ENCODE measurements at places on chromosomes 5 and 9.

- no peak for DNase-seq
These were observed 60.0 kb downstream of the C9orf50 start for GRCh38 chr9:129560881-129561306.

DNA sequence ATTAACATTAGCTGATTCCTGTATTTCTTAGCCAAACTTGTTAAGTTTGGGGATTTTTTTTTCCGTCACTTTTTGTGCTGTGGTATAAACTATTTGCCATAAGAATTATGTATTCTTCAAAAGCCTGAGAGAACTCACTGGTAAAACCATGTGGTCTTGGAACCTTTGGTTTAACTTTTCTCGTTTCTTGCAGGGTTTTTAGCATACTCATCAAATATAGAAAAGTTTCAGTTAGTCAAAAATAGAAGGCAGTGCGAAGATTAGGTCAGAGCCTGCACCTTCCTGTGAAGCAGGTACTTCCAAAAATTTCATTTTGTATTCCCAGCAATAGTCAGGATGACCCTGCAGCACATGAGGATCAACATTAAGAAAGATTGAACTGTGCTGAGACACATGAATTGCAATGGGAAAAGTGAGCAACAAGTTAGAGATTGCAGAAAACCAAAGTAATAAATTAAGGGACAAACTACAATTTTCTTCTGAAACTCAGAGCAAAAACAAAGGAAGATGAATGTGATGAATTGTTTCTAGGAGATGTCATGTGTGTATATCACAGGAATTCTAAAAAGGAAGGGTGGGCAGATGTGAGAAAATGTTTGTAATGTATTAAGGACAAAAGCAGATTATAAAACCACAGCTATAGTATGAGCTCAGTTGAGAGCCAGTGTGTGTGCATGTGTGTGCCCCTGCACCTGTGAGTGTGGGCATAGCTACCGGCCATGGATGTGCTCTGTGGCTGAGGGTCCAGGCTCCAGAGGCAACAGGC lies 102.2 kb downstream of the ANGPTL2 start:
- no peak for DNase-seq

DNA sequence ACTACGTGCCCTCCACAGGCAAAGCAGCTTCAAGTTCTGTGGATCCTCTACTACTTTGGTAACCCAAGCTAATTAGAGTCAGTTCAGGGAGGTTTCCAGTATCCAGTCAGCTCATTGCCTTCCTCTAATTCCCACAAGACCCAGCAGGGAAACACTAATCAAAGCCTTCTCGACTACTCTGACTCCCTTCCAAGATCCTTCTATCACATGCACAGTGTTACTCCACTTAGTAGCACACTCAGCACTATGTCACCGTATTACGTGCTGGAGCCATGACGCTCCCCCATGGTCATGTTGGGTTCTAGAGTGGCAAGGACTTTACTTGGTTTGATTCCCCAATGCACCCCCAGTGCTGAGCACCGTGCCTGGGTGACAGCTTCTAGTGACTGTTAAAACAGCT lies 53.0 kb downstream of the DCP2 start:
- DNase-seq: no peak

DNA sequence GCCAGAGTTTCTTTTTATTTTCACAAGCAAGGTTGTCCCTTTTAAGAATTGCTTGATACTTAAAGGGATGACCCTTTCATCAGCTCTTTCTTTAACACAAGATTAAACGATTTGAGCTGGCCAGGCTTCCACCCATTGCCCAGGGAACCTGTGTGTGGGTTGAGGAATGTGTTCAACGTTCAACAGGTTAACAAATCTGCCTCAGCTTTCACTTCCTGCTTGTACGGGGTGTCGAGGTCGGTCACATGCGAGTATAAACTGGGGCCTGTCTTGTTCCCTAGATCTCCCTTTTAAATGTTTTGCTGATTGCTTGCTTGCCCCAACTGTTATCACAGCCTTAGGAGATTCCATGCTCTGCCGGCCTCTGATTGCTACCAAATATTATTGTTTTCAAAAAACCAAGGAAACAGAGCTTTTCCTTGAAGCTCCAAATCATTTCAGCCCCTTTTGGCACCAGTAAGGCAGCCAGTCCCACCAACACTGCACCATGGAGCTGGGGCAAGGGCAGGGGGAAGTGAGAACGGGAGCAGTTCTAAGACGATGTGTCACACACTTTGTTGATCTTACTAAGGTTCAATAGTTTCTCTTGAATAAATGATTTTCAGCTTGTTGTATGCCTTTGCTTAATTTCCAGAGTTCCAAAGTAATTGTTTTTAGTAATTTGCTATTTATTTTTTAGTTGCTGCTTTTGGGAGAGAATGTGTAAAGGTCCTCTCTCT lies 10.7 kb upstream of the CLK4 start:
- no peak for DNase-seq

DNA sequence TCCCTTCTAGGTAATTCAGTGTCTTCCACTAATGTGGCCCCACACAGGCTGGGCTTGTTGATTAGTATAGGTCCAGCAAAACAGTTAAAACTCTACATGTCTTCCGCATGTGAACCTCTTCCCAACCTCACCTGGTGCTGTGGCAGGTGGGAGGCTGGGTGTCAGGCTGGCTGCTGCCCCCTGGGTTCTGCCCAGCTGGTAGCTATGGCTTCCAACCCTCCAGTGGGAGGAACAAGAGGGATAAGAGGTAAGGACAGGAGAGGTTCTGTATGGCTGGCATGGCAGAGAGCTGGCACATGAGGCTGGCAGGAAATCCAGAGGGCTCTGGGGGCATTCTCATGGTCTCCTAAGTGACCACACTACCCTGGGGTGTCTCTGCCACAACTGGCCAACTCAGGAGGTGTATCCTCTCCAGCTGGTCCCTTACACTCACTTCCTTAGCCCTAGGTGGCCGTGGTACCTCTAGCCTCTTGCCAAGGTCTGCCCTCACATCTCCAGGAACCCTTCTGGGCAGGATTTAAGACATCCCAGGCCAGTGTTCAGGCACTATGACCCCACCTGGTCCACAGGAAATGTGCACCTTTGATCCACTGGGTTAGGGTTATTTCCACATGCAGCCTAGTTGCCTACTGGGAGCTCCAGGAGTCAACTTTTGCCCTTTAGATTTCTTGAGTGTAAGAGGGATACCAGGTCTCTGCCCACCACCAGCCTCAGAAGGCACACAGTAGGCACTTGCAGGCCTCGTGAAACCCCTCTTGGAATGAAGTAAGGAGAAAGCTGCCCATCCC lies 41.7 kb downstream of the AHRR start:
- DNase-seq: no peak
